Activated naive CD4-positive, alpha-beta T cell treated with anti-CD3 and anti-CD28 coated beads for 36 hours (primary cell): ENCODE measurements at places on chromosomes 3 and 15.

DNA sequence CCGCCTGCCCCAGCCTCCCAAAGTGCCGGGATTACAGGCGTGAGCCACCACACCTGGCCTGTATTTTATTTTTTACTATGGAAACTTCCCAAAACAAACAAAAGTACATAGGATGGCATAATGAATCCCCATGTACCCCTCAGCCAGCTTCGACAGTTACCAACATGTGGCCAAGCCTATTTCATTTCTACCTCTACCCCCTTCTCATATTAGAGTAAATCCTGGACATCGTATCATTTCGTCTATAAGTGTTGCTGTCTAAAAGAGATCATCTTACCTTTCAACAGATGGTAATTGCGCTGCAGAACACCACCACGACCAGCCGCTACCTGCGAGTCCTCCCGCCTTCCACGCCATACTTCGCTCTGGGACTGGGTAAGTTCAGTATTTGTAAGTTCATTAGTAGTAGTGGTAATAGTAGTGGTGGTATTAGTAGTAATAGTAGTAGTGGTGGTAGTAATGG, 44.9 kb downstream of the DLEC1 start:
- DNase-seq, result no peak

DNA sequence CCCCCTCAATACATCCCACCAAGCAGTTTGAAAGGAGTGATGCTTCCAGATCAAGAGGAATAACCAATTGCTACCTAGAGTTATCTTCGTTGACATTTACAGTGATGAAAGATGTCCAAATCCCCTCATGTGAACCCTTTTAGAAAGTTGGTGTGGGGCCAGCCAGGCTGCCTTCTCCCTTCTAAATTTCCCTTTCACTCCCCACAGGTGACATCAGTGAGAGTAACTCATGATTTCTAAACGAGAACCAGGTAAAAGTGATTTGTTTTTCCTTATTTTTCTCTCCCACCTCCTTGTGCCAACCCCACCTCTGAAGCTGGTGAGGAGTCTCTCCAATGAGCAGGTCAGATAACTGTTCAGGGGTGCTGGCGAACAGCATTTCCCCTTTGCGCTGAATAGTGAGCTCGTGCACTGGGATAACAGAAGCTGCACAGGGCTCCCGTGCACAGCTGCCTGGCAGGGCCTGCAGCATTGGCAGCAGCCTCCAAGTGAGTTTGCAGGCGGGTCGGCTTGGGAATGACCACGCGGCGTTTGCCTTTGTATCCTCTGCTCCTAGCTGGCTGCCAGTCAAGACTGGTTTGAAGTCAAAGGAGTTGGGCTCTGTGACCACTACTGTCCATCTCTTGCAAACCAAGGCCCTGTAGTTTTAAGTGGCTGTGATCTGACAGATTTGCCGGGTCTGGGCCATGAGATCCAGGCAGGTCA, 70.2 kb upstream of the CORO2B start:
- no peak for DNase-seq

- no peak for DNase-seq
These were observed 1118.4 kb downstream of the TBL1XR1 start for GRCh38 chr3:176078906-176079305.

DNA sequence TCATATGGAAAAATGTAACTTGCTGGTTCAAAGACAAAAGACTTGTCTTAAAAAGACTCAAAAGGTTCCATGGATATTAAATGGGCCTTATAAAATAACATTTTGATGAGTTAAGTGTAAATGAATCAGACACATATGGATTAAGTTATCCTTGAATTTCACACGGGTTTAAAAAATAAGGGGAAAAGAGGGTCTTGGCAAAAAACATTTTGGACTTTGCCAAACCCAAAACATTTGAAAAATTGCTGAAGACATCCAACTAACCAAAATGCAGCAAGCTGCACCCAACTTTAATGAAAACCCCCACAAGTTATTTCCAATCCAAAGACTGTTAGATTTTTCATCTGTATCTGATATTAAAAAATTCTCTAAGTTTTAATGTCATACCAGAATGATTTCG, 200.7 kb downstream of the MEIS2 start:
- DNase-seq, result no peak

DNA sequence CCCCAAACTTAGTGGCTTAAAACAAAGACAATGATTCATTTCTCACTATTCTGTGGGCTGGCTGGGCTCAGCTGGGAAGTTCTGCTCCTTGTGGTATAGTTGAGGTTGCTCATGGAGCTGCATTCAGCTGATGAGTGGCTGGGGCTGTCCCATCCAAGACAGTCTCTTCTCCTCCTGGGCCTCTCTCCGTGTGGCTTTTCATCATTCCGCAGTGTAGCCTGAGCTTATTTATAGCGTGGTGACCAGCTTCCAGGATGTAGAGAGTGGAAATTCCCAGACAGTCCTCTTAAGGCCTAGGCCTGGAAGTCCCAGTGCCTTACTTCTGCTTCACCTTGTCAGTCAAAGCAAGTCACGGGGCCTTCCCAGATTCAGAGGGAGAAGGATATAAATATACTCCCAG, 136.7 kb upstream of the DAZL start:
- no peak for DNase-seq

DNA sequence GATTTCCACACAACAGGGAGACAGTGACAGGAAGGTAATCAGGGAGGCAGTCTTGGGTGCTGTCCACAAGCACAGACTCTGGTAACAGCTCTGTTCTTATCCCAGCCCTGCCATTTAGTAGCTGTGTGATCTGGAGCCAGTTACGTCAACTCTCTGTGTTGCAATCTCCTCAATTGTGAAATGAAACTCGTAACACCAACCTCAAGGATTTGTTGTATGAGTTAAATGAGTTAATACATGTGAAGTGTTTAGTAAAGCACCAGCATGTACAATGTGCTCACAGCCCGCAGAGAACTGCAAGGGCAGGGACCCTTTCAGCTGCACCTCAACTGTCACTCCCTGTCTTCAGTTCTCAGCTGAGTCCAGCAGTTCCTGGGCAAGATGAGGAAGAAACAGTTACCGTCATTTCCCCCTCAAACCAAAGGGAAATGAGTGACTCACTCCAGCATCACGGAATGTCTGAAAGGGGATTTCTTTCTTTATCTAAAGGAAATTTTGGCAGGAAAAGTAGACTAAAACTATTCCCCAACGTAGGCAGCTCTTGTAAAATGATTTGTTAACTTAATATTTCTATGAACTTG, 39.9 kb upstream of the MB21D2 start:
- DNase-seq, result peak; percentile 14

DNA sequence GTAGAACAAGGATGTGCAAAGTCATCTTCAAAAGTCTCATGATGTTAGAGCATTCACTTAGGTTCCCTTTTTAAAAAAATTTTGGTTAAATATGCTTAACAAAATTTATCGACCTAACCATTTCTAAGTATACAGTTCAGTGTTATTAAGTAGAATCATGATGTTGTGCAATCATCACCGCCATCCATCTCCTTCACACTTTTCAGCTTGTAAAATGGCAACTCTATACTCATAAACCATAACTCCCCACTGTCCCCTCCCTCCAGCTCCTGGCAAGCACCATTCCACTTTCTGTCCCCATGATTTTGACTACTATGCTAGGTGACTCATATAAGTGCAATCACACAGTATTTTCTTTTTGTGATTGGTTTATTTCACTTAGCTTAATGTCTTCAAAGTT, 895.0 kb downstream of the TBL1XR1 start:
- DNase-seq, result no peak

GRCh38 chr15:58770519-58770856, 614 bp upstream of the MINDY2 start:
- DNase-seq, result peak; percentile 32

GRCh38 chr15:76380249-76380648, 43.7 kb downstream of the ISL2 start:
- DNase-seq, result no peak

DNA sequence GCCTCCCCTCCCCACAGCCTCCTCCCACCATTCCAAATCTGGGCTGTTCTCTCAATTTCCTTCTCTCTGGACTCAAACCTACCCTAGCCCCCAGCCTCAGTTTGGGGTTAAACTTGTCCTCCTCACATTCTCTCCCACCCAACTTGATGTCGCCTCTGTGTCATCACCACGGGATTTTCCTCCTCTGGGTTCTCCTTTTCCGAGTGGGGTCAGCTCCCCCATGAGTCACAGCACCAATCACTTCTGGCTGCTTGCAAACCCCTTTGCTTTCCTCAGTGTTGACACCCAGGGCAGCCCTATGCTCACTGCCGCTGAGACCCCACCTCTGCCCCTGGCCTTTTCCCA, 451 bp downstream of the CCR5AS start:
- no peak for DNase-seq

- DNase-seq, result no peak
These were observed 187.5 kb upstream of the HES1 start for GRCh38 chr3:193948459-193948858.

DNA sequence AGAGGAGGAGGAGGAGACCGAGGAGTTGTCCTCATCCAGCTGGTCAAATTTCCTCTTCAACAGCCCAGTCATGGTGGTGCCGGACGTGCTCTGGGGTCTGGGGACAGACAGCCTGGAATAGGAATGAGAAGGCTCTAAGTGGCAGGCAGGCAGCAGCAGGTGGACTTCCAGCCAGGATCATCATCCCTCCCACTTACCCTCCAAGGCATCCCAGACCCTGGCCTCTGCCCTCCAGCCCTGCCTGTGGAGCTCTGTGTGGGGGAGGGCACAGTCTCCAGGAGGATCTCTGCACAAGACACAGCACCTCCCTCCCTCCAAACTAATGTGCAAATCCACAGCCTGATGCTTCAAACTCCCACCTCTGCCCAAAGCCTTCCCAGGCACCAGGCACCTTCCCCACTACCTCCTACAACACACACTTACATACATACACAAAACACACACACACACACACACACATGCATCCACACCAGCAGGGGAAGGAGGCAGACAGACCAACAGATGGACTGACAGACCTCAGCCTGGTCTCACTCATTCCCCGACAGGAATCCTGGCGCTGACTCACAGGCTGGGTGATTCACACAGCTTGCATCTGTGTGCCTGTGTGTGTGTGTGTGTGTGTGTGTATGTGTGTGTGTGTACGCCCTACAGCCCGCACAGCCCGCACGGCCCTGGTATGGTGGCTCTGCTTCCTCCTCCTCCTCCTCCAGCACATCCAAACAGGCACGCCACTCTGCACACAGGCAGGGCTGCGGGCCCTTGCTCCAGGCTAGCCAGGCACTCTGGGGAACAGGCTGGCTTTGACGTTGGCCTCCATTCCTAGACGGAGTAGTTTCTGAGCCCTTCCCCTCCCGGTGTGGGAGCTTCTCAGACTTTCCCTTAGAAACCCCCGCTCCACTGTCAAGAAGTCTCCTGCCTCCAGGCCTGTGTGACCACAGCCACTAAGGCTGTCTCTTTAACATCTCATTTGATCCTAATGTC, 6.5 kb downstream of the CSRNP1 start:
- DNase-seq, result peak; percentile 92

DNA sequence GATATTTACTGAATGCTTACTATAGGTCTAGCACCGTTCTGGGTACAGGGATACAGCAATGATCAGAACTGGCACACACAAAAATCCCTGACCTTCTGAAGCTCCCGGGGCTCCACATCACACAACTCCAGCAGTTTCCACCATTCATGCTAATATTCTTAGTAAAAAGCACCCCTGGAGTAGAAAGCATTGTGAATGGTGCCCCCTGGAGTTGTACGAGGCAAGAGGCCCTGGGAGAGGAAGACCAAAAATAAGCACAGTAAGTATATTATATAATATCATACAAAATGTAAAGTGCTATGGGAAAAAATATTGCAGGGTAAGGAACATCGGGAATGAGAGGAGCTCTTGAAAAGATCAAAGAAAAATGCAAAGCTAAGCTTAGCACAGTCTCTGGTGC, 790 bp upstream of the SRGAP3 start:
- DNase-seq, result peak; percentile 19

DNA sequence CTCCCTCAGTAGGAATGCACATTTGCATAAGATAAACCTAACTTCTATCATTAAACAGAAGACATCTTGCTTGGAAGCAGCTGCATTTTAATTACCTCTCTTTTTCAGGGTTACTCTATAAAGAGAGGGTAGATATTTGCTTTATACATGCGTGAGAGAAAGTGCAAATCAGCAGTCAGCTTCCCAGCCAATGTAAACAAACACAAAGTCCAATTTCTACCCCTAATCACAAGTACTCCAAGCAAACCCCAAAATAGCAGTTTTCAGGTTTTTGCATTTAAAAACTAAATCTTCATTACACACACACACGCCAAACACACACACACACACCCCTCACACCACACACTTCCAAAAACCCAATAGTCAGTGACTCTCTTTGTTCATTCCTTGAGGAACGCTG, 303.9 kb upstream of the ALCAM start:
- no peak for DNase-seq

DNA sequence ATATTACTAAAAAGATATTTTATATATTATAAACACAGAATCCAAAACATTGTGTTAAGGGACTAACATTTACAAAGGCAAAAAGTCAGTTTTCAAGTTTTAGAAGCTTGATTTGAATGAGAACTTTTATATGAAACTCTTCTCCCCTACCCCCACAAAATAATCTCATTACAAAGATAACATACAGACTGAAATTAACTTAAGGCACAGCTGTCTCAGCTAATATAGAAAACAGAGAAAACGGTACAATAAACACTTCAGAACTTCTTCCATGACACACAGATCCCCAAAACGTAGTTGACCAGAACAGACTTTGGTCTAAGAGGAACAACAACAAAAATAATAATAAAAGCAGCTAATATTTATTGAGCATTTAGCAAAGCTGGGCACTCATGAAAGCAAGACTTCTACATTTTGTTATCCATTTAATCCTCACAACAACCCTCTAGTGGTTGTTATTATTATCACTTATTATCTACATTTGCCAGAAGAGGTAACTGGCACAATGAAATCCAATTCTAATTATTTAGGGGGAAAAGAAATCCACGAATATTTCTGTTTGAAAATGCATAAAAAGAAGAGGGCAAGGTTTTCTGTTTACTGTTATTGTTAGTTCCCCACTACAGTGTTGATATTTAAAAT, 68.1 kb downstream of the PFN2 start:
- no peak for DNase-seq

GRCh38 chr3:10655105-10655504, 149.7 kb upstream of the ATP2B2 start:
- DNase-seq, result no peak

DNA sequence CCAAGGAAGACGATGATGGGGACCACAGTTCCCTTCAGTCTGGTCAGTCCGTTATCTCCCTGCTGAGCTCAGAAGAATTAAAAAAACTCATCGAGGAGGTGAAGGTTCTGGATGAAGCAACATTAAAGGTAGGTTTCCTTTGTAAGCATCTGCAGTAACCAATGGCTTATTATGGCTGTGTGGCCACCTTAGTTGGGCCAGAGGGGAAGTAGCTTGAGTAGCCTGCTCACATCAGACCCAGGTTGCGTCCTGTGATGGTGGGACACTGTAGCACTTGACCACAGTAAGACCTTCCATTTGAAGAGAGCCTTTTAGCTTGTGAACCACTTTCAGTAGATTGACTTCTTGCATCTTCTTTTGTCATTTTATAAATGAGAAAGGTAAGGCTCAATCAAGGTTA, 22.6 kb downstream of the STARD5 start:
- no peak for DNase-seq

DNA sequence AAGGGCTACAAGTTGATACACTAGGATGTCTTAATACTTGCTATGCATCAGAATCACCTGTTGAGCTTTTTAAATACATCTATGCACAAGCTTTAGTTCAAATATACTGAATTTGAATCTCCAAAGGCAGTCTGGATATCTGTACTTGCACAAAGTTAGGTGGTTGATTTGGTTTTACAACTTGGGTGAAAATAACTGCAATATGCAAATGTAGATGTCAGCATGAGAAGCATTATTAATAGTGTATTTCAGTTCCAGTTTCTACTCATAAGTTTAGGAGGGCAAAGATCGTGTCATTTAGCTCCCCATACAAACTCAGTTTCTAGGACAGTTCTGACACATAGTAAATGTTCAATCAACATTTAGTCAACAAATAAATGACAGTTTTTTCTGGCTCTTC, 25.6 kb downstream of the IQCB1 start:
- DNase-seq, result no peak
